ENCODE measurements at places on chromosomes 7 and 10. TPM values are rescaled to one million over a fixed set of nuclear protein-coding genes. Genes with fewer than 3 reads are reported as not detected.
A peak's percentile ranks its signal among the peaks of the same experiment; 100 is the strongest.

Gene HOGA1
- 0.83 TPM for total RNA-seq

DNA sequence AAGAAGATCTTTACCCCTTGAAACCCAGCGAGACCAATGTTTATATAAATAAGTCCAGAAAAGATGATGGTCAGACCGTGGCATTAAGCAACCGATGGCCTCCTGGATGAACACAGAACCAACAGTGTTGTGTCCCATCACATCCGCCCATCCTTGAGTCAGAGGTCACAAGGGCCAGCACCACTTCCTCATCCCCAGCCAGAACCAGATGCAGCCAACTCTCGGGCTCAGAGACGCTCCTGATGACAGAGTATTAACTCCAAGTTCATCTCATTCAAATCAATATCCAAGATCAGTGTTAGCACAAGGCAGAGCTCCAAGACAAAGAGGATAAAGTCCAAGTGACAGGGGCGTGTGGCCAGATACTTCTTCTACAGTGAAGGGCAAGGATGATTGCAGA lies 63.5 kb downstream of the FAM53B start:
- H3K4me3 ChIP-seq = no peak overlapping the region
- no peak for DNase-seq
- no peaks in the 10 kb centered on the region for H3K27me3 ChIP-seq
- H3K36me3 ChIP-seq = peaks cover 23% of the 10 kb centered on the region

- no peaks in the 10 kb centered on the region for H3K27me3 ChIP-seq
- H3K27ac ChIP-seq = no peak overlapping the region
- peaks cover 26% of the 10 kb centered on the region for H3K4me1 ChIP-seq
- DNase-seq = no peak
- H3K36me3 ChIP-seq = no peaks in the 10 kb centered on the region
These were observed 17.5 kb upstream of the C10orf71 start for GRCh38 chr10:49281461-49281860.

- no peaks in the 10 kb centered on the region for H3K27me3 ChIP-seq
- H3K4me3 ChIP-seq = no peak overlapping the region
- H3K4me1 ChIP-seq = no peaks in the 10 kb centered on the region
- H3K27ac ChIP-seq = no peak overlapping the region
These were observed 100.7 kb upstream of the DKK1 start for GRCh38 chr10:52213321-52213752.

DNA sequence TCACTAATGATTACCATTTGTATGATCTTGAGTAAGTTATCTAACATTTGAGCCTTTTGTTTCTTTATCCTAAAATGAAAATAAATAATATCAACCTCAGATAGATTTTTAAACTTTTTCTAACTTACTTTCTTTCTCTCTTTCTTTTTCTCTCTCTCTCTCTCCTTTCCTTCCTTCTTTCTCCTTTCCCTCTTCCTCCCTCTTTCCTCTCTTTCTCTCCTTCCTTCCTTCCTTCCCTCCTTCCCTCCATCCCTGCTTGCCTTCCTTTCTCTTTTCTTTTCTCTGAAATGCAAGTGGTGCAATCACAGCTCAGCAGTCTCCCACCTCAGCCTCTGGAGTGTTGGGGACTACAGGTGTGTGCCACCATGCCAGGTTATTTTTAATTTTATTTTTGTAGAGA lies 132.9 kb upstream of the ASAH2 start:
- H3K4me3 ChIP-seq = no peak overlapping the region
- H3K36me3 ChIP-seq = no peaks in the 10 kb centered on the region
- DNase-seq = no peak
- H3K27ac ChIP-seq = peak overlapping the region; percentile 10

DNA sequence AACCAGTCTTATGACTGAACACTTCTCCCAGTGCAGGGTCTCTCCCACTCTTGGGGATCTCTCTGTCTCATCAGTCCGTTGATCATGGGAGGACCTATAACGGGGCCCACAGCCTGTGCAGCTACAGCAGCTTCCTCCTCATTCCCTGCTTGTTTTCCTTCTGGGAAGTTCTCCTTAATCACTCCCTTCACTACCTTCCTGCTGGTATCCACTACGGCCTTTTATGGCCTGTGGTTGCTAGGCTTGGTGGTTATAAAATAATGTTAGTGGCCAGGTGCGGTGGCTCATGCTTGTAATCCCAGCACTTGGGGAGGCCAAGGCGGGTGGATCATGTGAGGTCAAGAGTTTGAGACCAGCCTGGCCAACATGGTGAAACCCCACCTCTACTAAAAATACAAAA lies 3.5 kb upstream of the ZNF282 start:
- H3K27ac ChIP-seq = no peak overlapping the region
- DNase-seq = no peak
- no peaks in the 10 kb centered on the region for H3K27me3 ChIP-seq
- peaks cover 15% of the 10 kb centered on the region for H3K4me1 ChIP-seq
- H3K4me3 ChIP-seq = no peak overlapping the region
- H3K36me3 ChIP-seq = no peaks in the 10 kb centered on the region

DNA sequence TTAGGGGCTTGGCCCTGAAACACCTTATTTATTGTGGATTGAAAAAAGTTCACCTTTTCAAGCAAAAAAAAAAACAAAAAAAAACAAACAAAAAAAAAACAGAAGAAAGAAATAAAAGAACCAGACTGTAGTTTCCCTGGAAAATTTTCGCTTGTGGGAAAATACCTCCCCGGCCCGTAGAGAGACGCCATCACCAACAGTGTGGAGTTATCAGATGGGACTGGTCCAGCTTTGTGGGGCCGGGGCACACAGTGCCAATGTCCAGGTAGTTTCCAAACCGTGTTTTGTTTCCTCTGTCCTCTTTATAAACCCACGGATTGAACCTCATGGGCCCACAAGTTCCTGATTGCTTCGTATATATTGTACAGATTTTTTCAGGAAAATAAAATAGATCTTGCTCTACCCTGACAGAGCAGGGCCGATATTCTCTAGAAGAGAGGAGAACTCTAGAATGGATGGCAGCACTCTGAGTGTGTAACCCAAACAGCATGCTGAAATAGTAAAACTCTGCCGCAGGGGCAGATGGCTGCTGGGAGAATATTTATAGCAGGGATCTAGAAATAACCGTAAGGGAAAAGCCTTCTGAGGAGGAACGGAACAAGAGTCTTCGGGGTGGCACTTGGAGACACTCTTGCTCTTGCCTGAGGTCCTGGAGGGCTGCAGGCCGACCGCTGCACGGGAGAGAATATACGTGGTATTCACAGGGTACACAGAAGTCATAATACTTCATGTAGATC lies 241.0 kb downstream of the FRMD4A start:
- H3K4me3 ChIP-seq = no peak overlapping the region
- peaks cover 17% of the 10 kb centered on the region for H3K4me1 ChIP-seq
- no peaks in the 10 kb centered on the region for H3K36me3 ChIP-seq
- no peaks in the 10 kb centered on the region for H3K27me3 ChIP-seq

GRCh38 chr10:11246752-11247467 lies 229.2 kb downstream of the CELF2 start:
- no peaks in the 10 kb centered on the region for H3K36me3 ChIP-seq
- no peak overlapping the region for H3K27ac ChIP-seq
- DNase-seq = no peak

DNA sequence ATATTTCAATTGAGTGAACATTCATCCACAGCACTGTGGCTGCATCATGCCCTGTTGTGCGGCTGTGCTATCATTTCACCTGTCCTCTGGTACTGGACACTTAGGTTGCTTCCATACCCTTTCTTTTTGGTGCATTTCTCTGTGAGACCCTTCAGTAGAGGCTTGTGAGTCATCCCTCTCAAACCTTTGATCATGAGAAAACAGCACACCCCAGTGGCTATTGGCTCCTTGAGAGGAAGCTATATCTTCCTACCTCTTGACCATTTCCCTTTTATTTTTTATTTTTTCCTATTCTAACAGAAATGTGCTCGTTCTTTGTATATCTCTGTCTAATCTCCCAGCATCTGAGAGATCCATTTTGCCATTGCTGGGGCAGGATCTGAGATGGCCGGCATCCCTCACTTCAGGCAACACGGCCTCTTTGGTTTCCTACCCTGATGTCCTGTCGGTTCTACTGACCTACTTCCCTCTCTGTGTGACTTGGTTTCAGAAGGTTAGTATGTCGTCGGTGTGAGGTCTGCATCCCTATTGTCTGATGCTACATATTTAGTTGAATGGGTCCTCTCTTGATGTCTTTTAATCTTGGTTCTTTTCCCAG lies 23.8 kb upstream of the PIK3AP1 start:
- no peak for DNase-seq
- no peak overlapping the region for H3K4me3 ChIP-seq
- no peaks in the 10 kb centered on the region for H3K4me1 ChIP-seq
- H3K27ac ChIP-seq = no peak overlapping the region
